ENCODE measurements at places on chromosomes 3 and 15.

DNA sequence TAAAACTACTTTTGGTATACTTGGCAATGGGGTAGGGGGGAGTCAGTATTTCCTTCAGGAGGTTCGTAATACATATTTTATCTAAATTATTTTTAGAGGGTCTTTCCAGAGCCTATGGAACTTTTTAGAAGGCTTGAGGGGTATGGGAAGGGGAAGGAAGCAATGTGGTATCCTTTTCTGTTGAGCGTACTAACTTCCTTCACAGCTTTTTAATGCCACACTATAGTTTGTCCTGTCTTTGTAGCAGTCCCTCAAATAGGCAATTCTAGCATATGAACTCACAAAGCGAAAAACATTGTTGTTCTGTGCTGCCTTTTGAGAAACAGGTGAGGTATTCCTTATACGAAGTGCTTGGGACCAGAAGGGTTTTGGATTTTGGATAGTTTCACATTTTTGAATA, 22.3 kb upstream of the P2RY13 start:
- DNase-seq = no peak

- DNase-seq = no peak
These were observed 531 bp downstream of the LZTFL1 start for GRCh38 chr3:45841420-45841756.

DNA sequence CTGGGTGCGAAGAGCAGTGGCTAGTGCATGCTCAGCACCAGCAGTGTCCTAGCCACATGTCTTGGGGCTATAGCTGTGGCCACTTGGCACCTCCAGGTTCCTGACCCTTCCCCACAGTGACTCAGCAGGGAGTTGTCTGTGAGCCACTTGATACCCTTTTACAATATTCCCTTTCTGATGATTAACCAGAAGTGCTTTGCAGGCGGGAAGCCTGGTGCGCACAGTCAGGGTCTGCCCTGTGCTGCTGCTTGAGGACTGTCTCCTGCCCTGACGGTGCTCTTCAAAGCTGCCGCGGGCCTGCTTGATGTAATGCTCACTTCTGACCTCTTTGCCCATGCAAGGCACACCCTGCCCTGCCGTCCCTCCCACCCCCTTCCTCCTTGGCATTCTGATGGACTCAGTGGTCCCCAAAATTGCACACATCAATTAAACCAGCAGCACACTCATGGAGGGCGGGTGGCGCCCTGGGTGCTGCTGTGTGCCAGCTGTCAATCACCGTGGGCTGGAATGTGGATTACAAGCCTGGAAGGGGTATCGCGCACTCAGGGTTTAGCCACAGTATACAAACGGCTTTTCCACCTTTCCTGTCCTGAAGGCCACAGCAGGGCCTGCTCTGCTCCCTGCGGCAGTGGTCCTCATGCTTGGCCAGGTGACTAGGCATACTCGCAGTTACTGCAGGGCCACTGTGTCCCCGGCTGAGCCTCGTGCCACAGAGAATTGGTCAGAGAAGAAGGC, 40.9 kb upstream of the PCSK6 start:
- peak; percentile 78 for DNase-seq

DNA sequence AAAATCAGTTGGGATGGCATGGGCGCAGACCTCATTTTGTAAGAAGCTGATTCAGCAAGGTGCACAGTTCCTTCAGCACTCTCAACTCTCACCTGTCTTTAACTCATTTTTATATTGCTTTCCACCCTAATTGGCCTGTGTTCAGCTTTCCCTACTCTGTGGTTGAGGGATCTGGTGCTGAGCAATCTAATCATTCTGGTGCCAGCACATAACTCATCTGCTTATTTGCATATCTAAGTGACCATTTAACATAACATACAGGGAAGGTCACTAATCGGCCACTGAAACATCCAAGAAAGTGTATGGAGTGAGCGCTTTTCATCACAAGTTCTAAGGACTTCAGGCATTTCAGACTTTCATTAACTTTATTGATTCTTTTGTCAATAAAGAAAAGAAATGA, 303.4 kb upstream of the ROPN1 start:
- DNase-seq = no peak

DNA sequence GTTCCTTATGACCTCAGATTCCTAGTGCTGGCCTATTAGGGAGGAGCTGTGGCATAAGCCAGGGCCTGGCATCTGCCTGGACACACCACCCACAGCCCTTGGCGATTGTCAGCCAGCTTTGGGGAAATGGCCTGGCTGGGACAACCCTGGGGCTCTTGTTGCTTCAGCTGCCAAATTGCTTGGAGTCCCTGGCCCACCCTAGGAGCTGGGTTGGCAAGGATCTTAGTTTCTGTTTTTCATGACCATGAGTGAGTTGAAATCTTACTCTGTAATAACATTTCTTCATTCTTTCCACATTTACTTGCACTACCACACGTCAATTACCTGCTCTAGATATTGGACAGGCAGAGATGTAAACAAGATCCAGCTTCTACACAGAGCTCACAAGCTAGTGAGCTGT, 1.9 kb upstream of the MYZAP start:
- no peak for DNase-seq

DNA sequence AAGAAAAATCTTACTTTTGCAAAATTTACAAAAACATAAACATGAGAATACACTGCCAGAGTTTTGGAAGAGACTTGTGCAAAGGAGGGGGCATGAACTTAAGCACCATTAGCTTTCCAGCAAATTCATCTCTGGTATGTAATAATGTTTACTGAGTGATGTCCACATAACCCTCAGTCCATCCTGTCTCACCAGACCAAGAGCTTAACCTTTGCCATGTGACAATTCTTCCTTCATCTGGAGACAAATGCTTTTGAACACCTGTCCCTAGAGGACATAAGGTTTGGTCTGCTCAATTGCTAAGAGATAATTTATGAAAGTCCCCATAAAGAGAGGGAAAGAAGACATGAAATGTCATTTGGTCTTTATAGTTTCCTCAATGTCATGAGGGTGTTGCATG, 412.3 kb downstream of the ERC2 start:
- DNase-seq = no peak

GRCh38 chr3:136994772-136995516, 37.2 kb downstream of the IL20RB start:
- DNase-seq = no peak

DNA sequence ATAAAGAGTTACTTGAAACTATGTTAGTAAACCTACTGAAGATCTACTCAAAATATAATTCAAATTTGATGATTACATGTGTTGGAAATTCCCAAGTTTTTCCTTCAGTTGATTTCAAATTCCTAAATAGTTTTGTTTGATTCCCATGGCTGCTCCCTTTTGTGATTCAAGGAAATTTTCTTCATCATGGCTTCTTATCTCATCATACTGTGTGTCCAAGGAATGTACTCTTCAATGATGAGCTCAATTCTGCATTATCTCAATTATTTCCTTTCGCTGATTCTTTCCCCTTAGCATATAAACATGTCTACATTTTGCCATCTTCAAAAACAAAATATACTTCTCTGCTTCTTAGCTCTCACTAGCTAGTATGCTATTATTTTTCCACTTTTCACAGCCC, 460.4 kb upstream of the NAALADL2 start:
- no peak for DNase-seq

GRCh38 chr3:23919628-23920027, 2.7 kb downstream of the RPL15 start:
- DNase-seq = no peak

DNA sequence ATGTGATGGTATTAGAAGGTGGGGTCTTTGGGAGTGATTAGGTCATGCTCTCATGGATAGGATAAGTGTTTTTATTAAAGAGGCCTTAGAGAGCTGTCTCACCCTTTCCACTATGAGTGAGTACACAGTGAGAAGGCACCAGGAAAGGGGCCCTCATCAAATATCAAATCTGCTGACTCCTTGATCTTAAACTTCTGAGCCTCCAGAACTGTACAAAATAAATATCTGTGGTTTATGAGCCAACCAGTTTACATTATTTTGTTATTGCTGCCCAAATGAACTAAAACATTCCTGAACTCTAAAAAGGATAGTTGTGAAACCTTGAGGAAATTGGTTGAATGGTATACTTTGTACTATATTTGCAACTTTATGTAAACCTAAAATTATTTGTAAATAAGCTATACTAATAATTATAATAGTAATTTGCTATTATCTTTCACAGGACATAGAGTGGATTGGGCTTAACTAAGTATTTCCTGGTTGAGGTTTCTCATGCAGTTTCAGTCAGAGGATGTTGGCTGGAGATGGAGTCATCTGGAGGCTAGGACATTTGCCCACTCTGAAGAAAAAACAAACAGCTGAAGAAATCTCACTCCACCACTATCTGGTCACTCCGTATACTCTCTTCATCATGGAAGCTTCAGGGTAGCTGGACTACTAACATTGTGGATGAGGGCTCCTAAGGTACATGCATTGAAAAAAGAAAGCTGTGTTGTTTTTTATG, 1068.6 kb upstream of the CADM2 start:
- DNase-seq = no peak

DNA sequence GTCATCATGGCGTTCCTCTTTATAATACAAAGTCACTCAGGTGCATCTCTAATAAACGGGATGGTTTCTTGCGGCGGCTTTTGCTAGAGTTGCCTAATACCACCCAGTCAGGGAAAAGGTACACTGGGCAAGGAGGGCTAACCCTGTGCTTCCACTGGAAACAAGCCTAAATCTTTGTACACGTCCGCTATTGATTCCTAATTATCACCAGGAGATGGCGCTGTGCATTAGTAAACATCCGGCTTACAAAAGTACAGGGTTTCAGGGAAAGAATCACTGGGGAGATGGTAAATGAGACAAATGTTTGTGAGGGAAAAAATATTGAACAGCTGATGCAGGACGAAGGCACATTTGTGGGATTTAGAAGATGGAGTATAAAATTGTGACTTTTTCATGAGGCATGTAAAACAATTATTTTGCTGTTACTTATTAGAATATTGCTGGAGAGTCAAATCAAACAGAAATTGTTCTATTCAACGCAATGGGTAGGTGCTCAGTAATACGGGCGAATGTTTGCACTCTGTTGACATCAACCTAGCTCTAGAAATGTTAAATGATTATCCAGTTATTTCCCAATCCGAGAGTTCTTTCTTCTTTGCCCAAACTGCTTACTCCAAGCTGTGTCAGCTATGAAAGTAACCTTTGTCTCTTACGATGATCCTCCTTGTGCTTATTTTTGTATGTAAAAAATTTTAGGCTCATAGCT, 50.6 kb downstream of the GMNC start:
- no peak for DNase-seq
